Endodermal cell (in vitro differentiated cells): ENCODE measurements at places on chromosomes 13 and 19. TPM values are rescaled to one million over a fixed set of nuclear protein-coding genes. Genes with fewer than 3 reads are reported as not detected.

DNA sequence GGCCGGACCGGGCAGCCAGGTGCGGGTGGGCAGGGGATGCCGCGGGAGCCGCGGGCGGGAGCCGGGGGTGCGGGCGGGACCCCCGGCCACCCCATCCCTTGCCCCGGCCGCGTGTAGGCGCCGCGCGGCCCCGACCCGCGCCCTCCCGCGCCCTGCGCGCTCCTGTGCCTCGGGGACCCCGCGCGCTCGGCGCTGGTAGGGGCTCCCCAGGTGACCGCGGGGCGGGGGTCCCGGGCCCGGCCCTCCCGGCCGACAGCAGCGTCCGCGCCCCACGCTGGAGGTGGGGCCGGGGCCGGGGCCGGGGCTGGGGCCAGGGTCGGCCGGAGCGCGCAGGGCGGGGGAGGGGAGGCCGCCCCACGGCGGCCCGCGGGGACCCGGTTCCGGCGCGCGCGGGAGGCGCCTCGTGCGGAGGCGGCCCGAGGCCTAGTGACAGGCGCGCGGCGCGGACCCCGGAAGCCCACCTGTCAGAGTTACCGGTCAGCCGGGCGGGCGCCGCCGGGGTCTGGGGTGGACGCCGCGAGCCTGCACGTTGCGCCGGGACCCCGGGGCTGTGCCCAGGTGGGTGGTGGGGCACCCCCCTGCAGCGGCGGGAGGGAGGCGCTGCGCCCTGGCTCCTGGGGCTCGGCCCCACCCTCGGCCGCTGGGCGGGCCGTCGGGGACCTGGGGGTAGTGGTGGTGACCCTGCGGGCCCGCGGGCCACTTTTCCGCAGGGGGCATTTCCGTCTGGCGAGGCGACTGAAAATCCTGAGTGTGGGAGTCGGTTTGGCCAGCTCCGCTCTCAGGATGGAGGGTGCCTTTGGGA is 518 bp downstream of the TFDP1 start:
- peaks cover 39% of the 10 kb centered on the region for H3K36me3 ChIP-seq
- DNase-seq = peak; percentile 56
- no peaks in the 10 kb centered on the region for H3K27me3 ChIP-seq
- H3K4me3 ChIP-seq = peak overlapping the region; percentile 86

GRCh38 chr19:34428549-34429285 is 536 bp downstream of the UBA2 start:
- peaks cover 43% of the 10 kb centered on the region for H3K36me3 ChIP-seq
- H3K4me3 ChIP-seq = peak overlapping the region; percentile 90
- no peaks in the 10 kb centered on the region for H3K27me3 ChIP-seq
- peak overlapping the region; percentile 84 for H3K27ac ChIP-seq
- DNase-seq = no peak

DNA sequence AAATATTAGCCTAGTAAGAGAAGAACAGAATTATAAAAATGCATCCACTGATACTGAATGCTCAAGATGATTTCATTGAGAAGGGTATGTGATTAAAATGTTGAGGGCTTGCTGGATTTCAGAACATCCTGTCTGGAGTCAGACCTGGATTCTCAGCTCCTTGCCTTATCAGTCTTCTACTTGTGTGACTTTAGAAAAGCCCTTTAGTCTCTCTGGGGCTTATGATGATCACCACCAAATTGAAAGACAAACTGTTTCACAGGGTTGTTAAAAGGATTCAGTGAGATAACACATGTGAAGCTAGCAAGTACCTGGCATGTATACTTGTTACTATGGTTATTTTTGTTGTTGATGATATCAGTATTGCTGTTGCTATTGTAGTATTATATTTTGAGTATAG is 118.4 kb downstream of the GPC6 start:
- DNase-seq = no peak
- H3K36me3 ChIP-seq = peaks cover 11% of the 10 kb centered on the region
- no peaks in the 10 kb centered on the region for H3K27me3 ChIP-seq
- H3K4me3 ChIP-seq = peak overlapping the region; percentile 59
- H3K27ac ChIP-seq = no peak overlapping the region

GRCh38 chr19:5288347-5288739 is 52.3 kb downstream of the PTPRS start:
- no peaks in the 10 kb centered on the region for H3K27me3 ChIP-seq
- no peak overlapping the region for H3K4me3 ChIP-seq
- H3K36me3 ChIP-seq = peaks cover 17% of the 10 kb centered on the region
- no peaks in the 10 kb centered on the region for H3K4me1 ChIP-seq
- no peak for DNase-seq
- H3K27ac ChIP-seq = no peak overlapping the region

DNA sequence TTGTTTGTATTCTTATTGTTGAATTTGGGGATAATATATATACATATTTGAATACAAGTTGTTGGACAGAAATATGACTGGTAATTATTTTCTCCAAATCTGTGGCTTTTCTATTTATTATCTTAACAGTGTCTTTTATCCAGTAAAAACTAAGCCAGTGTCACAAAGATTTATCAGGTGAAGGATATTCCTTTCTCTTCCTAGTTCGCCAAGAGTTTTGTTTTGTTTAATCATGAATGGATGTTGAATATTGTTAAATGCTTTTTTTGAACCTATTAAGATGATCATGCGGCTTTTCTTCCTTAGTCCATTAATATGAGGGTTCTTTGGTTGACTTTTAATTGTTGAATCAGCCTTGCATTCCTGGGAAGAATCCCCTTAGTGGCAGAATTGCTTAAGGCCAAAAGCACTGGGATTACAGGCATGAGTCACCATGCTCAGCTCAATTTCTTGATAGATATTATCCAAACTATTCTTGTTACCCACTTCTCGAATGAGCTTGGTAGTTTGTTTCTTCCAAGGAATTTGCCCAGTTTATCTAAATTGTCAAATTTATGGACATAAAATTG is 53.3 kb downstream of the TEX26 start:
- H3K36me3 ChIP-seq = no peaks in the 10 kb centered on the region
- no peak for DNase-seq
- no peaks in the 10 kb centered on the region for H3K27me3 ChIP-seq
- no peak overlapping the region for H3K27ac ChIP-seq

DNA sequence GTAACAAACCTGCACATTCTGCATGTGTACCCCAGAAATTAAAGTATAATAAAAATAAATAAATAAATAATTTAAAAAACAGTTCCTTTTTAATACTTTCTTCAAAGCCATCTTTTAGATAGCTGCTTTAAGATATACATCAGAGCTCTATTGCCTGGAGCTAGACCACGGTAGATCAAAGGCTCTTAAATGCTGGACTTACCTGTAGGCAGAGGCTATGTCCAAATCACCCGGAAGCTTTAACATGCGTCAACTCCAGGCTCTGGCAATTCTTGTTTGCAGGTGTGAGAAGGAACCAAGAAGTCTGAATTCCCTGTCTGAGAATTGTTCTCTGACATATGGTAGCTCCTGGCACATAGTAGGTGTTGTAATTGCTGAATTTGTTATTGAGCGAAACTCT is 1.6 kb upstream of the METTL21C start:
- DNase-seq = no peak
- H3K27me3 ChIP-seq = no peaks in the 10 kb centered on the region
- H3K4me3 ChIP-seq = no peak overlapping the region
- H3K4me1 ChIP-seq = peaks cover 3% of the 10 kb centered on the region
- H3K27ac ChIP-seq = no peak overlapping the region
- H3K36me3 ChIP-seq = no peaks in the 10 kb centered on the region

- no peaks in the 10 kb centered on the region for H3K4me1 ChIP-seq
- H3K36me3 ChIP-seq = no peaks in the 10 kb centered on the region
- H3K27ac ChIP-seq = no peak overlapping the region
- no peak overlapping the region for H3K4me3 ChIP-seq
- no peaks in the 10 kb centered on the region for H3K27me3 ChIP-seq
These were observed 857.4 kb upstream of the PRR20A start for GRCh38 chr13:56283262-56283828.

DNA sequence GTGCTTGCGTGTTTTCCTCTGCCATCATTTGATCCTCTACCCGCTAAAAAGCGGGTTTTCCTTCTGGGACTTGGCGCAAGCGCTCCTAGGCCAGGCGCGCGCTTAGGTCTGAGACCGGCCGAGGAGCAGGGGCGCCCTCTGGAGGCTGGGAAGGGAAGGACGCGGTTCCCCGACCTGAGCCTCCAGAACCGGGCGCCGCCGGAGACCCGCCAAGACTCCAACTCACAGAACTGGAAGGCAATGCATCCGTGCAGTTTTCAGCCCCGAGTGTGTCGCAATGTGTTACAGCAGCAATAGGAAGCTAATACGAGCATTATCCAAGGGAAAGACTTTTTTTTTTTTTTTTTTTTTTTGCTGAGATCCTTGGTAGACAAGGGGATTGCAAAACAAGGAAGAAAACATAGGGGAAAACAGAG is 190.9 kb downstream of the COL4A1 start:
- H3K36me3 ChIP-seq = no peaks in the 10 kb centered on the region
- H3K27me3 ChIP-seq = peaks cover 13% of the 10 kb centered on the region
- H3K4me3 ChIP-seq = no peak overlapping the region
- H3K27ac ChIP-seq = no peak overlapping the region

- no peak for DNase-seq
- H3K27me3 ChIP-seq = no peaks in the 10 kb centered on the region
- H3K36me3 ChIP-seq = no peaks in the 10 kb centered on the region
- H3K4me3 ChIP-seq = no peak overlapping the region
- no peak overlapping the region for H3K27ac ChIP-seq
These were observed 1777.1 kb downstream of the OLFM4 start for GRCh38 chr13:54805743-54806142.

GRCh38 chr13:21637296-21637695 is 33.3 kb upstream of the MICU2 start:
- H3K36me3 ChIP-seq = no peaks in the 10 kb centered on the region
- H3K27me3 ChIP-seq = no peaks in the 10 kb centered on the region
- H3K4me1 ChIP-seq = no peaks in the 10 kb centered on the region
- no peak overlapping the region for H3K4me3 ChIP-seq
- H3K27ac ChIP-seq = no peak overlapping the region

DNA sequence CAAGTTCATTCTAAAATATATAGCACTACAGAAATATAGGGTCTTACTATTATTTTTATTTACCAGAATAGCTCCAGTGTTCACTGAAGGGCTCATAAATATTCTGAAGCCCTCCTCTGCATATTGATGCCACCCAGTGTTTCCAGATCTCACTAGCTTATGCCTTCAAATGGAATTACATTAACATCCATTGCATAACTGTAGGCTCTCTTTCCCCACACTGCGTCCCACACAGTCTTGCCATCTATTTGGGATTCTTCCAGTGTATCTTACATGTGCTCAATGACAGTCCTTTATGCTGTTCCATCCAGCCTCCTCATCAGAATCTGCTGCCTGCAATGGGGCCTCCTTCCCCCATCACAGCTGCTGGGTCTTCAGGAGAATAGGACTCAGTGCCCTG is 137.2 kb downstream of the CYSLTR2 start:
- H3K27ac ChIP-seq = no peak overlapping the region
- no peaks in the 10 kb centered on the region for H3K27me3 ChIP-seq
- H3K4me3 ChIP-seq = no peak overlapping the region
- no peak for DNase-seq
- no peaks in the 10 kb centered on the region for H3K36me3 ChIP-seq
- no peaks in the 10 kb centered on the region for H3K4me1 ChIP-seq

GRCh38 chr13:70816853-70817252 is 708.6 kb upstream of the KLHL1 start:
- no peaks in the 10 kb centered on the region for H3K36me3 ChIP-seq
- H3K27me3 ChIP-seq = no peaks in the 10 kb centered on the region
- no peaks in the 10 kb centered on the region for H3K4me1 ChIP-seq
- no peak overlapping the region for H3K27ac ChIP-seq
- DNase-seq = no peak

DNA sequence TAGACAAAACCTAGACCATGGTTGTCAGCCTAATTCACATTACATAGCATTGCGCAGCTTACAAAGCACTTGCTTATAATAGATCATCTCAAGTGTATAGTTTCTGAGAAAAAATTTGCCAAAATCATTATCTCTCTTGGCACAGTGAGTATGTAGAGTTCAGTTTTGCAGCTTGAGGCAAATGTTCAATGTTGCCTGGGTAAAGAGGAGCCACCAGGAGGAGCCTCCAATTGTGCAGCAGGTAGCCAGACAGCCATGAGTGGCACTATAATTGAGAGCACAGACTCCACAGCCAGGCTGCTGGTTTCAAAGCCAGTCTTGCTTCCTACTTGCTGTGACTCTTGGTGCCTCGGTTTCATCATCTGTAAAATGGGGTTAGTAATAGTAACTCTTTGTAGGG is 24.0 kb upstream of the OLFM4 start:
- no peak overlapping the region for H3K4me3 ChIP-seq
- no peak for DNase-seq

DNA sequence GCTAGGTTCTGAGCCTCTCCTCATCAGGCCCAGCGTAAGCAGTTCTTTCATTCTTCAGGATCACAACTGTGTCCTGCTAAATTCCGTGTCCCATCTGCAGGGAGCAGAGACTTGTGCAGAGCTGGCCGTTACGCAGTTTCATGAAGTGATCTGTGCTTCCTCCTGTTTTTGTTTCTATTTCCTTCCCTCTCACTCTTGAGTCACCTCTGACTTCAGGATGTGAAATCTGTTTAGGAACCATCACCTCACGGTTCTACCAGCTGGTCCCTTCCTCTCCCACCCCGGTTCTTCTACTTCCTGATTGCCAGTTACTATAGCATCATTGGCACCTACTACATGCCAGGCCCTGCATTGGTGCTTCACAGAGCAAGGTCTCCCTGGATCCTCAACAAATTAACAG is 8.5 kb downstream of the MAU2 start:
- no peaks in the 10 kb centered on the region for H3K4me1 ChIP-seq
- no peaks in the 10 kb centered on the region for H3K27me3 ChIP-seq
- H3K4me3 ChIP-seq = no peak overlapping the region
- H3K36me3 ChIP-seq = peaks cover 49% of the 10 kb centered on the region
- DNase-seq = no peak
- no peak overlapping the region for H3K27ac ChIP-seq

- H3K4me1 ChIP-seq = no peaks in the 10 kb centered on the region
- H3K27ac ChIP-seq = no peak overlapping the region
- H3K27me3 ChIP-seq = no peaks in the 10 kb centered on the region
- no peaks in the 10 kb centered on the region for H3K36me3 ChIP-seq
- DNase-seq = peak; percentile 50
These were observed 28.7 kb downstream of the CYP4F2 start for GRCh38 chr19:15869109-15869555.

DNA sequence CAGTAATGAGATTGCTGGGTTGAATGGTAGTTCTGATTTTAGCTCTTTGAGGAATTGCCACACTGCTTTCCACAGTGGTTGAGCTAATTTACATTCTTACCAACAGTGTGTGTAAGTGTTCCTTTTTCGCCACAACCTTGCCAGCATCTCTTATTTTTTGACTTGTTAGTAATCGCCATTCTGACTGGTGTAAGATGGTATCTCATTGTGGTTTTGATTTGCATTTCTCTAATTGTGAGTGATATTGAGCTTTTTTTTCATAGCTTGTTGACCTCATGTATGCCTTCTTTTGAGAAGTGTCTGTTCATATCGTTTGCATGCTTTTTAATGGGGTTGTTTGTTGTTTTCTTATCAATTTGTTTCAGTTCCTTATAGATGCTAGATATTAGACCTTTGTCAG is 245.0 kb downstream of the MTUS2 start:
- no peaks in the 10 kb centered on the region for H3K4me1 ChIP-seq
- no peaks in the 10 kb centered on the region for H3K36me3 ChIP-seq
- no peak overlapping the region for H3K27ac ChIP-seq
- DNase-seq = no peak
- no peaks in the 10 kb centered on the region for H3K27me3 ChIP-seq

KCNC3 gene
- 7.2 and 8.6 TPM in 2 replicates for total RNA-seq

KLF1 gene
- total RNA-seq = 0.63 to 0.91 TPM (median 0.80 TPM) in 3 replicates

PRTN3 gene
- 1.2 TPM in 1 of 3 replicates, not detected in the others for total RNA-seq

KIR3DL2 gene
- not detected in 3 replicates for total RNA-seq

ZNF681 gene
- total RNA-seq = 3.2 to 4.1 TPM (median 3.5 TPM) in 3 replicates

CGB8 gene
- not detected in 3 replicates for total RNA-seq

DACH1 gene
- total RNA-seq = 1.2 to 1.7 TPM (median 1.2 TPM) in 3 replicates

PEAK3 gene
- not detected in 3 replicates for total RNA-seq

SHISA7 gene
- total RNA-seq = 0.09 TPM in 1 of 3 replicates, not detected in the others

PSG4 gene
- not detected in 3 replicates for total RNA-seq
